ENCODE measurements at places on chromosomes 12 and 14.

- DNase-seq: no peak
These were observed 28.6 kb downstream of the PYM1 start for GRCh38 chr12:55899082-55899481.

- DNase-seq: no peak
These were observed 363.4 kb upstream of the TMPO start for GRCh38 chr12:98151984-98152383.

- DNase-seq: no peak
These were observed 33.5 kb upstream of the ARHGAP5 start for GRCh38 chr14:32043624-32044023.

GRCh38 chr12:103273645-103274044 lies 222.1 kb downstream of the C12orf42 start:
- DNase-seq: no peak

DNA sequence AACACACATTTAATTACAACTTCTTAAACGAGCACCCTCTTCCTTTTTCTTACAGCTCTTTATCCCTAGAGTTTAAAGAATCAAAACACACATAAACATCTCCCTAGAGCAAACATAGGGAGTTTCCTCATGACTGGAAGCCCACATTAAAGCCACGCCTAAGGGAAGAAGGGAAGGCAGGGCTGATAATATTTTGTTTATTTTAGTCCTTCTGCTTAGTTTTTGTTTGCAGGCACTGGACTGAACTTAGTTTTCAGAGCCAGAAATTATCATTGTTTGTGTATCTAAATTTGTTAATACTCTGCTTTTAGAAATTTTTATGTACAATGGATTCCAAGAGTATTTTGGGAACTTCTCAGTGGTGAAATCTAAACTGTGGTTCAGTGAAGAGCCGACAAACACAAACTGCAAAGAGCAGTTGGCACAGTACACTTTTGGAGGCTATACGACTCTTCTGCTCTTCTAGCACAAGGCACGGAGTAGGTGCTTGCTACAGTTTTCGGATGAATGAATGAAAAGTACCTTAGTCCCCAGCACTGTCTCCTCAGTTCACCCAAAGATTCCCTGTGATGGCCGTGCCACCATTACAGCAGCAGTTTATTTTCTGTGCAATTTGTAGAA lies 17.6 kb upstream of the AMIGO2 start:
- DNase-seq: no peak

- DNase-seq: no peak
These were observed 8.3 kb downstream of the BMP4 start for GRCh38 chr14:53948205-53948884.

- DNase-seq: no peak
These were observed 1.1 kb upstream of the CATSPERB start for GRCh38 chr14:91732859-91733477.

GRCh38 chr14:106044949-106045596 lies 518.7 kb downstream of the TMEM121 start:
- no peak for DNase-seq

DNA sequence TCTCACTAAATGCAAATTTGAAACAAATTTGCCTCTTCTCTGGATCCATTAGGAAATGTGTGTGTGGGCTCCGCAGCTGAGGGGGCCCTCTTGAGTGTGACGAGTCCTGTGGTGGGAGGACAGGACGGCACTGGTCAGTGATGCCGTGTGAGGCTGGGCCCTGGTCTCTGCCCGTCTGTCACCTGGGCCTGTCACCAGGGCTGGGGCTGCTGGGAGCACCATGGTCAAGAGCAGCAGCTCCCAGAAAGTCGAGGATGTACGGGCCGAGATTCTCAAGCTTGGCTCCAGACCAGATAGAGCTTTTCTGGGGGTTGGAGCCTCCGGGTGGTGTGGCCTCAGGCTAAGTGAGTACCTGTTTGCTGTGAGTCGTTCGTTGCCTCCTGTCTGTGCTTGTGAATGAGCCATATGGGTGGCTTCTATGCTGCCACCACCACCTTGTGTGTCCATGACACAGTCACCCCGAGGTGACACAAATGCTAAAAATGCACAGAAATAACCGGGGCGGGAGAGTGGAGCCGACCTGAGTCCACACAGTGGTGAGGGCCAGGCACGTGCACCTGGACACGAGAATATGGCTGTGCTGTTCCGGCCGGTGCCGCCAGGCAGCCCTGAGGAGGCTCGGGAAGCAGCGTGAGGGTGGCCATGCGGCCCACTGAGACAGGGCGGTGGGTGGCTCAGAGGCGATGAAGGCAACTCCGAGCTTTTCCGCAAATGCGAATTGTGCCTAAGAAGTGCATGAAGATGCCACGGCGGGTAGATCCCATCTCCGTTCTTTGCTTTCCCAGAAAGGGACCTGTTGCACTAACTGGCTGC lies 8.7 kb downstream of the PGAM5 start:
- DNase-seq: no peak

DNA sequence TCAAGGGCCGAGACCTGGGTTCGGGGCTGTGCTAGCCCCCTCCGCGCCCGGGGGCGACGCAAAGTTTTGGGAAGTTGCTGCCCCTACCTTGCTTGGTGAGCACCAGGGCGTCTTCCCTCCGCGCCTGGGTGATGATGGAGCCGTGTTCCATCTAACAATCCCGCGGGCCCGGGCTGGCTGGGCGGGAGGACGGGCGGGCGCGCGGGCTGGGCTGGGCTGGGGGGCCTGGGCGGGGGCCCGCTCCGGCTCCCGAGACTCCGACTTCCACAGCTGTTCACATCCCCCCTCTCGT lies 298 bp downstream of the CTDSP2 start:
- no peak for DNase-seq

All from HS-5 (cell line).